ENCODE measurements at places on chromosomes 3 and 15. TPM values are rescaled to one million over a fixed set of nuclear protein-coding genes. Genes with fewer than 3 reads are reported as not detected.

DNA sequence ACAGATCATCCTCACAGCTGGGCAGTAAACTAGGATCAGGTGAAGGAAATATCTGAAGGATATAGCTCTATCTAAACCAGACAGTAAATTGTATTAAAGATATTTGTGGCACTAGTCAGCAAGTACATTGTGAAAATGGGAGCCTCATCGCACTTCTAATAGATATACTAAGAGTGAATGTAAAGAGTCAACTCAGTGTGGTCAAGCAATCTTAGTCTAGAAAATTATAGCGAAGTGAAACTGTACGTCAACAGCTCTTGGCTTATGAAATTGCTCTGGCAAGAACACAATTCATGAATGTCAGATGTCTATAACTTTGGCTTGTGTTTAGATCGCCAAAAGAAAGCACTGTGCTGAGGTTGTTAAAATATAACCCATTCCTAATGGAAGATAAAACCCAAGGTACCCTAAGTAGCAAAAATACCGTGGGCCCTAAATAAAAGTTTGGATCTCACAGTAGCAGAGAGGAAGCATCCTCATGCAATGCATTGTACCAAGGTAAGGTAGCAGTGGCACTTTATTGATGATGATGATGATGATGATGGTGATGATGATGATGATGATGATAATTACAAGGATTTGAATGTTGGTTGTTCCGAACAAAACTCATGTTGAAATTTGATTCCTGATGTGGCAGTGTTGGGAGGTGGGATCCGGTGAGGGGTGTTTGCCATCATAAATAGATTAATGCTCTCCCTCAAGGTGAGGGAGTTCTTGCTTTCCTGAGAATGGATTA lies 228.5 kb downstream of the UNC13C start:
- no peak for DNase-seq

DNA sequence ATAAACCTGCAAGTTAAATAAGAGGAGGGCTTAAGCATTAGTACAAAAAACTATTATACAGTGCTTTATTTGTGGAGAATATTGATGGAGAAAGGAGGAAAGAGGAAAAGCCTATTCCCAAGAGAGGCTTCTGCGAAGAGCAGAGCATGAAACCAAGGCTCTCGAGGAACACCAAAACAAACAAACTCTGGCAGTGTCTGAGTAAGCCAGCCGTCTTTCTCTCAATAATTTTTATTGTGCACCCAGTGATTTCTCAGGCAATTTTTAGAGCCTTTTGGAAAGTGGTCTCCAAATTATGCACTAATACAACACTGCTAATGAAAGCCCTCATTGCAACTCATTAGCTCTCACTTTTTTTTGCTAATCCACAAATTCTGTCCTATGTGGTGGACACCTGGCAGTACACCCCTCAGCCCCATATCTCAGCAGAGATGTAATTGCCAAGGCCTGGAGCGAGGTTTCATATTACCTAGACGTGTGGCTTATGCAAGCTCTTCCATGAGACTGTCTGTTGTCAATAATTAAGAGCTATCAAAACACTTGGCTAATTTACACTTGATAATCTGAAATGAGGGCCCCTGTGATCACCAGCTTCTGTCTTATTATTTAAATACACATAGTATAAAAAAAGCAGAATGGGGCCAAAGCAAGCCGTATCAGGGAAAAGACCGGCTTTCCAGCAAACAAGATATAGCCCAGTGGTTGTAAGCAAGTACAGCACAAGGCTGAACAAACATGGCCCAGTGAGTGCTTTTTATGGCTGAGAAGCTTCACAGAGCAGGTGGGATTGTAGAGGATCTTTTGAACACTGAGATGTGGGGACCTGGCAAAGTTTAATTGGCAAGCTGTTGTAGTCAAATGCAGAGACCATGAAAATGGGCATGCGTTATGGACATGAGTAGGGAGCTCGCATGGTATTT lies 216.9 kb downstream of the ROBO2 start:
- DNase-seq, result no peak

- no peak for DNase-seq
These were observed 617.1 kb downstream of the NTRK3 start for GRCh38 chr15:87639305-87640011.

- DNase-seq, result no peak
These were observed 16.4 kb upstream of the ALAS1 start for GRCh38 chr3:52181543-52181942.

The HEXA gene
- polyA plus RNA-seq, result 50.7 TPM

DNA sequence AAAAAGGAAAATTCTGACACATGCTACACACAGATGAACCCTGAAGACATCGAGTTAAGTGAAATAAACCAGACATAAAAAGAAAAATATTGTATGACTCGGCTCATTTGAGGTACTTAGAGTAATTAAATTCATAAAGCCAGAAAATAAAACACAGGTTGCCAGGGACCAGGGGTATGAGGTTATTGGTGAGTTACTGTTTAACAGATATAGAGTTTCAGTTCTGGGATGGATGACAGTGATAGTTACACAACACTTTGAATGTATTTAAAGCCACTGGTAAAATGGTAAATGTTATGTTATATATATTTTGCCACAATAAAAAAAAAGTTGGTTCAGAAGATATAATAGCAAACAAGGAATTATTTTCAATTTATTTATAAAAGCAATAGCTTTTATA lies 436.1 kb upstream of the WNT5A start:
- no peak for DNase-seq

The TMCO5A gene
- not detected for polyA plus RNA-seq

- no peak for DNase-seq
These were observed 368.4 kb upstream of the IL12A start for GRCh38 chr3:159620281-159620680.

DNA sequence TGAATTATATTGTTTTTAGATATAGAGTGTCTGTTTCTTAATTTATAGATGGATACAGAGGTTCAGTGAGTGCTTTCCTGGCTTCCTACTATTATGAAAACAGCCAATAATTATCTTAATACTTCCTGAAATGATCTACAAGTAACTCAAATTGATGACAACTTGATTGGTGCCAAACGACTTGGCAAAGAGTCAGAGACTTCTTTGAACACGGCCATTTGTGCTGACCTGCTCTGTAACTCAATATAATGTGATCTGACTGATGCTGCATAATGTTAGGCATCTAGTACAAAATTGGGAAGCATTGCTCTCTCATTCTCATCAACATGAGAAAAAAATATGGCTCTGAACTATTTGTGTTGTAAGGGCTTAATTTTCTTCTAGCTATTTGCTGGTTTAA lies 193.9 kb downstream of the DIPK2A start:
- no peak for DNase-seq

DNA sequence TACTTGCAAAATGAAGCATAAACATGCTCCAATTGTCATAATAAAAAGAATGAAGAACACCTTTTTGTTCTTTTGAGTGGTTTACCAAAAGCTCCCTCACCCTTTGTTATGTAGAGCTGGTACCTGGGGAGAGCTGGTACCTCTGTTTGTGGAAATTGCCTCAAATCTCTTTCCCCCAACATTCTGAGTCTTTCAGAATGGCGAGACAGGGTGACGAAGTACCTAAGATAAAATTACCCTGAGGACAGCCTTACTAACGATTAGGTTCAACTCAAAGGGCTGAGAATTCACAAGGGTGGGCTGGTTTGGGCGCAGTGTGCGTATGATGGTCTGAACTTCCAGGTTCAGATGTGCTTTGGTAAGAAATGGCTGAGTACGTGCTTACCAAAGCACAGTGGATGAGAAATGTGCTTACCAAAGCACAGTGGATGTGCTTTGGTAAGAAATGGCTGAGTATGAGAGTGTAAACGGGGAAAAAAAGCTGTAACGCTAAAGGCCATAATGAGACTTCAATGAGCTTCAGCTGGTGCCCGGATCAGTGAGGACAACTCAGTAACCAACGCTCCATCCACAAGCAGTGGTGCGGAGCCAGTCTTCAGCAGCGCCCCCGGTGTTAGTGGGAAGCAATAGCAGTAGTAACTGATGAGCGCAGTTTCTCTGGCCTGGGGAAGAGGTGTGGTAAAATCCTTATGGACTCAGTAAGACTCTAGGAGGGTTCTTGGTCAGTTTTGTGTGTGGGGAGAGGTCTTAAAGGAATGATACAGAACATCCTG lies 72.3 kb upstream of the LRIG1 start:
- DNase-seq, result no peak

DNA sequence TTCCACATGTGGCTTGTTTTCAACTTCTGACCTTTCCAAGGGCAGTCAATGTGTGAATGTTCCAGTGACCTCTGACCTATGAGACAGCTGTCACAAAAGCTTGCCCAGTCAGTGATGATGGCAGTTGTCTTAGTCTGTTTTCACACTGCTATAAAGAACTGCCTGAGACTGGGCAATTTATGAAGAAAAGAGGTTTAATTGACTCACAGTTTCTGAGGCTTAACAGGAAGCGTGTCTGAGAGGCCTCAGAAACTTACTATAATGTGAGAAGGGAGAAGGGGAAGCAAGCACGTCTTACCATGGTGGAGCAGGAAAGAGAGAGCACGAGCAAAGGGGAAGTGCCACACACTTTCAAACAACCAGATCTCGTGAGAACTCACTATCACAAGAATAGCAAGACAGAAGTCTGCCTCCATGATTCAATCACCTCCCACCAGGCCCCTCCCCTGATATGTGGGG lies 95.6 kb downstream of the ECT2 start:
- DNase-seq, result no peak

The SLC6A1 gene
- polyA plus RNA-seq, result not detected

GRCh38 chr3:134197681-134198261 lies 52.9 kb downstream of the RYK start:
- DNase-seq, result peak; percentile 28

The FAM107A gene
- polyA plus RNA-seq, result not detected

Data from keratinocyte (primary cell).